PC-9 (cell line): ENCODE measurements at places on chromosomes 6 and 20. TPM values are rescaled to one million over a fixed set of nuclear protein-coding genes. Genes with fewer than 3 reads are reported as not detected.

- peak; percentile 32 for DNase-seq
- H3K27me3 ChIP-seq = no peaks in the 10 kb centered on the region
- H3K4me1 ChIP-seq = peaks cover 11% of the 10 kb centered on the region
- peak overlapping the region; percentile 64 for H3K4me3 ChIP-seq
Observed at GRCh38 chr20:63968928-63969760, 586 bp downstream of the ZNF512B start.

GRCh38 chr6:45637611-45638257 is 260.0 kb upstream of the SUPT3H start:
- no peak for DNase-seq
- H3K36me3 ChIP-seq = no peaks in the 10 kb centered on the region
- no peak overlapping the region for H3K4me3 ChIP-seq
- H3K27ac ChIP-seq = no peak overlapping the region
- H3K27me3 ChIP-seq = no peaks in the 10 kb centered on the region

DNA sequence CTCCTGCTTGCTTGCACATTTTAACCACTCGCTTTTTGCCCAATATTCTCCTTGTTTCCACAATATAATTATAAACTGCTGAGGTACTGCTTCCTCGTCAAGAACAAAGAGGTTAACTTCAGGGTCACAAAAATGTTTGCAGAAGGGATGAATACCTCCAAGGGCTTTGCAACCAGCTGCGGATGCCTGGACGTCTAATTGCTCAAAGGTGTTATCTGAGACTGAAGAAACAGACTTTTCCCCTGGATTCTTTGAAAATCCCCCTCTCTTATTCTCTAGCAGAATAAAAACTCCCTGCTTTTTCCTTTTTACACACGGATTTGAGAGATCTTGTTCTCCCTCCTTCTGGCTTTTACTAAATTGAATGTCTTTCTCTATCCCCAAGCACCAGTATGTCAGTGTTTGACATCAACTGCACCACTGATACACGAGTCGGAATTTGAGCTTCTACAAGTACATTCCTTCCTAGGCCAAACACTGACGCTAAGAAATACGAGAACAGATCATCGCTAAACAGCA is 336 bp upstream of the SMPDL3A start:
- H3K4me1 ChIP-seq = peaks cover 22% of the 10 kb centered on the region
- no peak for DNase-seq
- H3K36me3 ChIP-seq = no peaks in the 10 kb centered on the region
- no peaks in the 10 kb centered on the region for H3K27me3 ChIP-seq
- H3K4me3 ChIP-seq = peak overlapping the region; percentile 80

- H3K27ac ChIP-seq = no peak overlapping the region
- no peaks in the 10 kb centered on the region for H3K36me3 ChIP-seq
- H3K4me3 ChIP-seq = no peak overlapping the region
- DNase-seq = no peak
- H3K4me1 ChIP-seq = peaks cover 14% of the 10 kb centered on the region
Observed at GRCh38 chr6:150304429-150304828, 64.4 kb upstream of the IYD start.

GRCh38 chr6:140138311-140139010 is 764.0 kb upstream of the CITED2 start:
- H3K27ac ChIP-seq = no peak overlapping the region
- no peak overlapping the region for H3K4me3 ChIP-seq
- H3K4me1 ChIP-seq = no peaks in the 10 kb centered on the region

GRCh38 chr6:17389274-17389847 is 4.0 kb upstream of the CAP2 start:
- DNase-seq = peak; percentile 72
- no peak overlapping the region for H3K4me3 ChIP-seq
- H3K4me1 ChIP-seq = peaks cover 33% of the 10 kb centered on the region
- no peaks in the 10 kb centered on the region for H3K27me3 ChIP-seq
- H3K27ac ChIP-seq = peak overlapping the region; percentile 90

GRCh38 chr6:6730831-6731230 is 142.3 kb downstream of the LY86 start:
- H3K4me1 ChIP-seq = peaks cover 17% of the 10 kb centered on the region
- H3K27me3 ChIP-seq = no peaks in the 10 kb centered on the region
- H3K27ac ChIP-seq = no peak overlapping the region

DNA sequence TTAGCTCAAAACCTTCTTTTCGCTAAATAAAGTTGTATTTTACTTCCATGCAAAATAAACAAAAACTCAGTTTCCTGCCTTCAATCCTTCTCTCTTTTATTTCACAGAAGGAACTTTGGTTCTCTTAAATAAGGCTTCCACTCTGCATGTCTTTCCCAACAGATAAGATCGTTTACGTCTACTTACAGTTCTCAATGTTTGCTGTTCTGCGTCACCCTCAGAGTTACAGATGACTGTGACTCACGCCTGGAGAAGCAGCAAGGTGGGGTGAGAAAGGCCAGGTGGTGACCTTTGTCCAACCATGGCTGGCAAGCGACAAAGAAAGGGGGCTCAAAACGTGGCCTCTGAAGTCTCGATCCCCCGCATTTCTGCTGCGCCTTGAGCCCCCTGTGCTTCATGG is 51.4 kb upstream of the RPS6KA2 start:
- H3K27ac ChIP-seq = peak overlapping the region; percentile 84
- H3K4me1 ChIP-seq = peaks cover 38% of the 10 kb centered on the region
- peak; percentile 94 for DNase-seq
- no peak overlapping the region; the same call in 1 of the 2 replicates for H3K4me3 ChIP-seq
- no peaks in the 10 kb centered on the region for H3K27me3 ChIP-seq

The HLA-DQB1 gene
- 3.8 and 5.9 TPM in 2 replicates for total RNA-seq

GRCh38 chr6:125717120-125717731 is 32.2 kb upstream of the HEY2 start:
- H3K27ac ChIP-seq = no peak overlapping the region
- H3K4me1 ChIP-seq = no peaks in the 10 kb centered on the region
- no peaks in the 10 kb centered on the region for H3K36me3 ChIP-seq
- no peaks in the 10 kb centered on the region for H3K27me3 ChIP-seq
- no peak for DNase-seq

The CRISP3 gene
- 0.48 and 0.79 TPM in 2 replicates for total RNA-seq

DNA sequence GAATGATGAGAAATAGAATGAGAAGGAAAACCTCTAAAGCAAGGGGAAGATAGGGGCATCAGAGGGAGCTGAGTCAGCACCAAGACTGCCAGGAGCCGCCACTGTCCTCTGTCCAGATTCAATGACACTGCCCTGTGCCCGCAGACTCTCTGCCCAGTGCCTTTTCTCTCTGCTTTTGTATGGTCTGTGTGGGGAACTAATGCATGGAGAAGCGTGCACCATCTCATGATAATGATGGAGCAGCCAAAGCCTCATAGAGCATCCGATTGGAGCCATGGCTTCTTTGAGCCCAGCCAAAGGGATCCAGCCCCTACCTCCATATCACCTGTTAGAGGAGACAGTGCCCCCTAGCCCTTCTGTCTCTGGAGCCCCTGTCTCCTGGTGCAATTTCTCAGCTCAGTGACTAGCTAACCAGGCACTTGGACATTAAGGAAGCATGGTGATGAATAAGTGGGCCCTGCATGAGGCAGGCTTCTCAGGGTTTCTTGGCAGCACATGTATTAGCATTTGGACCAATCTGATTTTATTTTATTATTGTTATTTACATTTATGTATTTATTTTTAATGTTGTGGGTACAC is 6.5 kb upstream of the PFDN4 start:
- H3K36me3 ChIP-seq = no peaks in the 10 kb centered on the region
- no peak for DNase-seq
- peaks cover 24% of the 10 kb centered on the region for H3K4me1 ChIP-seq

DNA sequence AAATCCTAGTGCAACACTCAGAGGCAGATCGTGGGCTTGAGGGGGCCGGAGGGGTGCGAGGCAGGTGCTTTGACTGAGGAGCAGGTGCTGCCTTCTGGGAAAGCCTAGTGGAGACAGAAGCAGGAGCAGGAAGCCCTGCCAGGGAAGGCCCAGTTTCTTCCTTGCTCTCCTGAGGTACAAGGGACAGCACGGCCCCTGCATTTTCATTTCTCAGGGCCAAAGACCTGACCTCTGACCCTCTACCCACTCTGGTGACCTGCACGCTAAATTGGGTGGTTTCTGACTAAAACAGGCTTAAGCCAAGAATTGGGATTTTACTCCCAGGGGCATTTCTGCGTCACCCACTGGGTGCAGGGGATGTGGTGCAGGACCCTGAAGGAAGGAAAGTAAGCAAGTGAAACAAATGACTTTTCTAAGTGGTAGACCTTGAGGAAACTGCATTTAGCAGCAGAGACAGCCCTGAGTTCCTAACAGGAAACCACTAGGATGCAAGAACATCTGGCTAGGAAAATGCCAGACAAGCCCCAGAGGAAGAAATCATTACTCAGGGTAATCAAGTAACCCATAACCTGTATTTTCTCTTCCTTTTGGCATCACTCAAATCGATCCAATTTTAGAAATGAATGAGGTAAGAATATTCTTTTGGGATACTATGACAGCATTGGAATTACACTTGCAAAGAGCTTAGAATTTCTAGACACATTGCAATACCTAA is 141.7 kb downstream of the CD164 start:
- peaks cover 22% of the 10 kb centered on the region for H3K4me1 ChIP-seq
- no peaks in the 10 kb centered on the region for H3K36me3 ChIP-seq
- no peak overlapping the region for H3K27ac ChIP-seq

The LRP11 gene
- 33.8 and 38.6 TPM in 2 replicates for total RNA-seq

The ASIP gene
- total RNA-seq = not detected in 2 replicates

GRCh38 chr6:106670236-106670635 is 40.9 kb downstream of the QRSL1 start:
- no peak overlapping the region for H3K4me3 ChIP-seq
- H3K27me3 ChIP-seq = no peaks in the 10 kb centered on the region
- no peaks in the 10 kb centered on the region for H3K4me1 ChIP-seq
- H3K36me3 ChIP-seq = no peaks in the 10 kb centered on the region

DNA sequence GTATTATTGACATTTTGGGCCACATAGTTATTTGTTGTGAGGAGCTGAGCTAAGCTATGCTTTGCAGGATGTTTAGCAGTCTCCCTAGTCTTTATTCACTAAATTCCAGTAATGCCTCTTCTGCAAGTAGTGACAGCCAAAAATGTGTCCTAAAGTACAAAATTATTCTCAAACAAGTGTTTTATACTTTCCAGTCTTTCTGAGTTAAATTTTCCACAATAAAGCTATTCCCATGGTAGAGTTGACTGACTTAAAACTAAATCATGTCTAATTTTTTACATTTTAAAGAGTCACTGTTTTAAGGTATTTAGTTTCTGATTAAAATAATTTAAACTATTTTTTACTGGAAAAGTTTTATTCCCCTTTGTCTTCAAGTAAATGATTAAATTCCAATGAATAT is 717.8 kb upstream of the HS3ST5 start:
- no peaks in the 10 kb centered on the region for H3K36me3 ChIP-seq
- H3K27ac ChIP-seq = no peak overlapping the region
- H3K27me3 ChIP-seq = no peaks in the 10 kb centered on the region
- no peaks in the 10 kb centered on the region for H3K4me1 ChIP-seq
- no peak for DNase-seq

DNA sequence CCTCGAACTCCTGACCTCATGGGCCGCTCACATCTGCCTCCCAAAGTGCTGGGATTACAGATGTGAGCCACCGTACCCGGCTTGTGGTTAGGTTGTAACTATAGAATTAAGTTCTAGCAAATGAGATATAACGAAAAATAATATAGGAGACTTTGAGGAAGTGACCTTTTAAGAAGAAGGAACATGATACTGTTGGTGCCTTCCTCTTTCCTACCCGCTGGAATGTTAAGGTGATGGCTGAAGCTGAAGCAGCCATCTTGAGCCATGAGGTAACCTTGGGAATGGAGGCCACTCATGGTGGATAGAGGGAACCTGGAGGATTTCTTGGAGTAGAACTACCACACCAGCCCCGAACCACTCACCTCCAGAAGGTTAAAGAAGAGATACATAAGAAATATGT is 48.1 kb upstream of the MDGA1 start:
- H3K4me3 ChIP-seq = no peak overlapping the region
- no peak for DNase-seq
- H3K27ac ChIP-seq = no peak overlapping the region
- H3K27me3 ChIP-seq = no peaks in the 10 kb centered on the region; the same call in 1 of the 2 replicates

The FAM184A gene
- 0.85 and 1.1 TPM in 2 replicates for total RNA-seq

The FOXA2 gene
- total RNA-seq = not detected in 2 replicates

- DNase-seq = no peak
- peak overlapping the region; percentile 81 for H3K27ac ChIP-seq
- peaks cover 26% of the 10 kb centered on the region; the same call in 1 of the 2 replicates for H3K4me1 ChIP-seq
- peaks cover 9% of the 10 kb centered on the region for H3K36me3 ChIP-seq
Observed at GRCh38 chr6:53627391-53628218, 38.0 kb downstream of the KLHL31 start.

DNA sequence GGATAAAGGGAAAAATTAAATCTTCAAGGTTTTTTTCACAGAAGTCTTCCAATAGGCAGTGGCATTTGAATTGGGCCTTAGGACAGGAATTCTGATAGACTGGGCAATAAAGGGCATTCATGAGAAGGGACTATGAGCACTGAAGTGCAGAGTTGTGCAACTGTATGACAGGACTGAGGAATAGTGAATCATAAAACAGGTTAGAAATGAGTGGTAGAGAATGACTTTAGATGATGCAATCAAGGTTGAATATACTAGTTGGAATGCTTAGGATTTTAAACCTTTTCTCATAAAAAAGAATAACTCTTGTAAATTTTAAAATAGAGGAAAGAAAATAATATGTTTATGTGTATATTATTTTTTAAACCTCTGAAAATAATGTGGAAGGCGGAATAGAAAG is 944.7 kb downstream of the PHF3 start:
- no peaks in the 10 kb centered on the region for H3K4me1 ChIP-seq
- no peak for DNase-seq
- no peak overlapping the region for H3K4me3 ChIP-seq
- no peaks in the 10 kb centered on the region for H3K36me3 ChIP-seq
- H3K27ac ChIP-seq = no peak overlapping the region

DNA sequence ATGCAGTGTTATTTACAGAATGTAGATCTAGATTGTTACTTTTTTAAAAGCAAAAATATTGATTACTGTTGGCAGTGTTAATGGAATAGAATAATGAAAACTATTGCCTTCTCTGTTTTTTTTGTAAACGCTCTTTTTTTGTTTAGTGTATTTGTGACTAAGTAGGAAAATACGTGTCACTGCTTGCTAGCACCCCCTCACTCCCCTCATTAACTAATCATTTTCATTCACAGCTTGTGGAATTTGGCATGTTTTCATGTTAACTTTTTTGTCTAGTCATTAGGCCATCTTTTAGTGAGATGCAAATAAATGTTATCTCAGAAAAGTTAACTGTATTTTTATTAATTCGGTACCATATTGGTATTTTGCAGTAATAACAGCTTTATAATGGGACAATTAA is 29.8 kb downstream of the ADGRG6 start:
- no peaks in the 10 kb centered on the region for H3K27me3 ChIP-seq
- 0 out of 2 replicates have a peak, but pooled peaks cover 3% of the 10 kb centered on the region for H3K36me3 ChIP-seq
- H3K27ac ChIP-seq = no peak overlapping the region
- H3K4me3 ChIP-seq = no peak overlapping the region
- H3K4me1 ChIP-seq = peaks cover 12% of the 10 kb centered on the region; the same call in 1 of the 2 replicates
- no peak for DNase-seq

DNA sequence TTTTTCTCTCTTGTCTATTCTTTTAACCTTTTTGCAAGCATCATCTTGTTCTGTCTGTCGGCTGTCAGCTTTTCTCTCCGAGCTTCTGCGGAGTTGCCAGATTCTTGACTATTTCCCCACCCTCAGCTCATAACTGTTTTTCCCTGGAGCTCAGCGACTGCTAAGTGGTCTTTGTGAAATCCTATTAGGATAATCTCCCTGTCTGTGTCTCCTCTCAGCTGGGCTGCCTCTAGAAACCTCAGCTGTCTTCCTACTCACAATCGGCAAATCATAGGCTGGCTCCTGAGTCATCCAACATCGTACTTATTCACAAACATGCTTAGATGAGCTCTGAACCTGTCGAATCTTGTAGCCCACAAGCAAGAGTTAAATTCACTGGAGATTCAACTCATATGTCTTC is 332.3 kb downstream of the PTPRT start:
- H3K36me3 ChIP-seq = no peaks in the 10 kb centered on the region
- no peaks in the 10 kb centered on the region for H3K4me1 ChIP-seq
- no peak overlapping the region for H3K27ac ChIP-seq
- no peak for DNase-seq
